ENCODE measurements at places on chromosomes 4 and X.

DNA sequence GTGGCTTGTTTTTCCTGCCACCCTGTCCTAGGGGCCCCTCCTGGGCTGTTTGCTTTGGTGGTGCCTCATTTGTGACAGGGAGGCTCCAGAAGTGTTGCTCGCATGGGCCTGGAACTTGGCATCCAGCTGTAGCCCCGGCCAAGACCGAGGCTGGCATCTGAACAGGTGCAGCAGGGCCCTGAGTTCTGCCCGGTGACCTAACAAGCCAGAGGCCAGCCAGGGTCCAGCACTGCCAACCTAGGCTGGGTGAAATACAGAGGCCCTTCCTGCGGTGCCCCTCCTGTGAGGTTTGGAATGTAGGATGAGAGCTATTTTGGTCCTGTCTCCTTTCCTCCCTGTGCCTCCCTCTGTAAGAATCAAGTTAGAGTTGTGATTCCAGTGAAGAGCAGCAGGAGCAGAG is 58.5 kb downstream of the STARD8 start:
- DNase-seq = no peak

DNA sequence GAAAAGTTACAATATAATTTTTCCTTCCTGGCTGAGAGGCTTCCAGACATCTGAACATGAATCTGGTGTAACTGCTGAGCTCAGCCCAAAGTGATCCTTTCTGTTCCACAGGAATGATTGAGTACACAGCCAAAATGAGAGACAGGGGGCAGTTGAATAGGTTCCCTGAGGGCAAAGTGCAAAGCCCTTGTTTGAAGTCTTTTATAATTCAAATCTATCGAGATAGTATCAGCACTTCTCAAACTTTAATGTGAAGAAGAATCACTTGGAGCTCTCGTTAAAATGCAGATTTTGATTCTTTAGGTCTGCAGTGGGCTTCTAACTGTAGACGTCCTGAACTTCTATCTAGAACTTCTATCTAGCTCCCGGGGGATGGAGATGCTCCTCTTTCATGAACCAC is 54.4 kb upstream of the BMP2K start:
- DNase-seq = no peak

DNA sequence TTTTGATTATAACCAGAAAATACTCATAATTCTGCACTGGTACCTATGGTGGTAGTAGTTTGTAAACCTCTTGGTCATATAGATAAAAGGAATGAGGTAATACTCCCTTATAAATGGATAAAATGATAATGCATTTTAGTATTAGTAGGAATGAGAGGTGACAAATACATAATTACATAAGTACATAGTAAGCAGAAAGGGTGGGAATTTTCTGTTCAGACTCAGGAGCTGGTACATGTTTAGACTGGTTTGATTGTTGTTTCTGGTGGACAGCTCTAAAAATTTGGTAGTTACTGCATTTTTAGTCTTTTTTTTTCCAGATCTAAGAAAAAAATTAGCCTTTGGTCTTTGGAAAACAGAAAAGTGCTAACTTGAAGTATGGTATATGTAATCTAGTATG is 70.4 kb upstream of the AGA start:
- DNase-seq = no peak

DNA sequence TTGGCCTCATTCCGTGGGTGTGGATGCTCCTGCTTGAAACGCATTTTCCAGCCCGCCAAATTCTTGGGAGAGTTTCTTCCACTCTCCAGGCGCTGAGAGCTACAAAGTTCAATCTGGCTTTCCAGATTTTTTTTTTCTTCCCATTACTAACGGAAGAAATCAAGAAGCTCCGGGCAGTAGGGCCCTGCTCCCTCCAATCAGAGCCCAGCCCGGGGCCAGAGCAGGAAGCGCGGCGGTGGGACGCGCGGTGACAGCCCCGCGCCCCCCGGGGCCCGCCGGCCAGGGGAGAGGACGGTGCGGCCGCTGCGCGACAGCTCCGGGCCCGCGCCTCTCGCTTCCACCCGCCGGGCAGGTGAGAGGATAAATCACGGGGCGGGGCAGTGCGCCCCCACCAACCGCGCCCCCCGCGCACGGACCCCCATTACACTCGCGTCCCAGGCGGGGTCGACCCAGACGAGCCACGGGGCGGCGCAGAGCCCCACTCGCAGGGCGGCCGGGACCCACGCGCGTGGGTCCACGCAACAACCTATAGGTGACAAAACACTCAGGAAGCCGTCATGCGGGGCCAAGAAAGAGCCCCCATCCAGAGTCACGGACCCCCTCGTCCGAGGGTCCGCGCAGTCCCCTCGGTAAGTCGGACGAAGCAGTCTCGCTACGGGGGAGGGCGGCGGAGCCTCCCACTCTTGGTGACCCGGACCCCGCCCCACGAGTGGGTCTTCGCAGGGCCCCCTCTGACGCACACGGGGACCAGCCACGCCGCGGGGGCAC is 868 bp downstream of the AFAP1 start:
- no peak for DNase-seq

DNA sequence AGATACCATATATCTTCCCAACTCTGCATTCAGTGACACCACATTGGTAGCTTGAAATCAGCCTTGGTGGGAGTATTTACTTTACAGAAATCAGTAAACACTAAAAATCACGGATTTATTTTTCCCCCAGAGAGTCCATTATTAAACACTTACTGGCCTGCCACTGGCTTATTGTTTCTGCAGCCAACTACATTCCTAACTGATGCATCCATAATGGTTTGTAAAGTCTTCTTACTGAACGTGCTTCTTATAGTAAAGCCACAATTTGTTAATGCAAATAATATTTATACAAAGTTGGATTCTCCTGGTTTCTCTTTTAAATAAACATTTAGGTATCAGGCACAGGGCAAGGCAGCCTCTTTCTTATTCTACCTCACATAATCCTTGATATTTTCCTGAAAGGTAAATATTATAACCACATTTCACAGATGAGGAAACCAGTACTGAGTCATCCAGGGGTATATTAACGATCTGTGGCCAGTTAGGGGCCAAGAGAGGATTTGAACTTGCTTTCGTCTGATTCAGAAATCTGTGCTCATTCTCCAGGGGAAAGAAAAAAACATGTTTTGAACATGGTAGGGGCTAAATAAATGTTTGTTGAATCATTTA is 136.5 kb downstream of the RAB28 start:
- no peak for DNase-seq

GRCh38 chr4:158161551-158162354 is 11.1 kb downstream of the GASK1B start:
- no peak for DNase-seq

DNA sequence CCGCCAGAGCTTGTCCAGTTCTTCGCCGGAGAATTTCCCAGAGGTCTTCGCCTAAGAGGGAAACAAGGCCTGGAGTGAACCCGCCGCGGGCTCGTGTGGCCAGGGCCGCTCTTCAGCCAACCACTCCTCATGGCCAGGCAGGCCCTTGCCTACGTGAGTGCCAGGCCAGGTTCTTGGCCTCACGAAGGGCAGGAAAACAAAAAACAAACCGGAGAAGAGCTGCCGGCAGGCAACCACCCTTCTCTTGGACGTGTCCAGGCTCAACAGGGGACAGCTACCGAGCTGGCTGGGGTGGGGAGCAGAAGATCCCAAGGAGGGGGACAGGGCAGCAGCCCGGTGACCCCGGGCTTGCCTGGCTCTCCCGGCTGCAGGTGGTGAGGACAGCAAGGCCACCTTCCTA is 13.3 kb downstream of the LRPAP1 start:
- no peak for DNase-seq

- no peak for DNase-seq
Observed at GRCh38 chr4:35760807-35761206, 483.5 kb downstream of the ARAP2 start.

GRCh38 chrX:70439016-70439415 is 5.6 kb upstream of the DLG3 start:
- DNase-seq = no peak

Data from stimulated activated CD8-positive, alpha-beta memory T cell treated with anti-CD3 and anti-CD28 coated beads, Interleukin-4, amount 100 ng/mL, for 4 hours (primary cell).